ENCODE measurements at places on chromosomes 4 and X.

- no peak for DNase-seq
Observed at GRCh38 chr4:178462710-178463109, 1020.5 kb upstream of the AGA start.

DNA sequence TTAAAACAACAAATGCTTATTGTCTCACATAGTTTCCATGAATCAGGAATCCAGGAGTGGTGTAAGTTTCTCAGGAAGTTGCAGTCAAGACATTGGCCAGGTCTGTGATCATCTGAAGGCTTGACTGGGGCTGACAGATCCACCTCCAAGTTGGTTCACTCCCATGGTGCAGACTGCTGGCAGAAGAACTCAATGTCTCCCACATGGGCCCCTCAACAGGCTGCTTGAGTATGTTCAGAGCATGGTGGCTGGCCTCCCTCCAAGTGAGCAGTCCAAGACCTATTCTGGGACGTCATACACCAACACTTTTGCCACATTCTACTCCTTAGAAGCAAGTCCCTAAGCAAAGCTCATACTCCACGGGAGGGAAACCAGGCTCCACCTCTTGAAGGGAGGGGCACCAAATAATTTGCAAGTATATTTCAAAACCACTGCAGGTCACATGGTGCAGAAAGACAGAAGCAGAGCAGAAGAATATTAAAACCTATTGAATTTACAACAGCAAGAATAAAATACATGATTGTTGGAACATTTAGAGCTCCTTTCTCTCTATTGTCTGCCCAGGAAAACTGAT is 35.3 kb downstream of the LGI2 start:
- no peak for DNase-seq

DNA sequence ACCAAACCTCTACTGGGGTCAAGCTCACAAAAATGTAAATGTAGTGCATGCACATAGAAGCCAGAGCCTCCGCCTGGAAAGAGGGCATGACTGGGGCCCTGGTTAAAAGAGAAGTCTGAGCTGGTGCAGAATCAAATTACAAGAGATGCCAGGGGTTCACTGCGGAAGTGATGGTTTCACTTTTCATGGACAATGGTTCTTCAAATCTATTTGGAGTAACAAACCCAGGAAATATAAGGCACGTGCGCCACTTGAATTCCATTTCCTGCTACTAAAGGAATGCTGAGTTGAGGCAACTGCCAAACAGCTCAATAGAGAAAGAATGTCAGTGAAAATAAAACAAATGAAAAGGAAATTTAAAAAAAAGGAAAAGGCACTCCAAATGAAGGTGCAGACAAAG is 79.8 kb downstream of the FUNDC1 start:
- DNase-seq: no peak

DNA sequence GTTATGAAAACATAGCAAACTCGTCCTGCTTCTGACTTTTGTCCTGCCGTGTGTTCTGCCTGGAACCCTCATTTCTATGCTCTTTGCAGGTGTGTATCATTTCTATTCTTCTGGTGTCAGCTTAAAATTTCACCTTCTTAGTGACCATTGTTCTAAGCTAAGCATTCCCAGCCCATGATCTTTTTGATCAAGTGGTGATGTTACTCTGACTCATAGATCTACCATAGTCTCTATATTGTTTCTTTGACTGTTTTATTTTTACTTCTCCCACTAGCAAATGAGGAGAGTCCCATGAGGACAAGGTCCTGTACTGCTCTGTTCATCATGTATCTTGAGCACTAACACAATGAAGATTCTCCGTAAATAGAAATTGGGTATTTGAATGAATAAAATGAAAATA is 14.1 kb upstream of the CXCL6 start:
- DNase-seq: no peak

DNA sequence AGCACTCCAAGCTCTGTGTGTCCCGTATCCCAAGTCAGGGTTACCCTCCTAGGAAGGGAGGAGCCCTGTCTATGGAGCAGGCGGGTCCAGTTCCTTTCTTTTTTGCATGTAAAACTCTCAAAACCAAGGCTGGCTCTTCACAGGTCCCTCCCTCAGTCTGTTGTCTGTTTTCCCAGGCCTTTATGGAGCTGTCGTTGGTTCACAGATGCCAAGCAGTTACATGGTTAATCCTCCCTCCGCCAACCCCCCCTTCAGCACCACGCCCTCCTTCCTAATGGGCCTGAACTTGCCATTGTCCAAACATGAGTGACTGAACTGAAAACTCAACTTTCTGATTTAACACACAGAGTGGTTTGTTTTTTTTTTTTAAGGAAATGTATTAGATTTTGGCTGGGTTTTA is 148.3 kb downstream of the STOX2 start:
- DNase-seq: no peak

DNA sequence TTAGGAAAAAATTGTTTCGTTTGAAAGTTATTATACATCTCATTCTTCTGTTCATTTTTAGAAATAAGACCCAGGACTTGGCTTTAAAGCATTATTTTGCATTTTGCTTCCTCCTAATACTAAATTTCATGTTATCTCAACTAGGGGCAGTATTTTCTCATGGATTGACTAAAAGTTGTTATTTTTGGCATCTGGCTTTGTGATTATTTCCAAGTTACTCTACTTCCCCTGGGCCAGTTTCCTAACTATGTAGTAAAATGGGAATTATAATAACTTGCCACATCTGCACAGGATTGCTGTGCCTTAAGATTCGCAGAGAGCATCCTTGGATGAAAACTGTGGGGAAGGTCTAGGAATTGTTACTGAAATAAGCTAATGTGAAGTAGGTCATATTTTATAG is 3.0 kb downstream of the RBPJ start:
- no peak for DNase-seq

GRCh38 chr4:76802236-76803021 is 95.5 kb downstream of the SOWAHB start:
- no peak for DNase-seq

- DNase-seq: peak; percentile 97
Observed at GRCh38 chr4:145618932-145619638, at the start of gene MMAA. Gene MMAA (plus strand): TSS chr4:145619385. CDS start chr4:145639140, 19,755 bp downstream.

DNA sequence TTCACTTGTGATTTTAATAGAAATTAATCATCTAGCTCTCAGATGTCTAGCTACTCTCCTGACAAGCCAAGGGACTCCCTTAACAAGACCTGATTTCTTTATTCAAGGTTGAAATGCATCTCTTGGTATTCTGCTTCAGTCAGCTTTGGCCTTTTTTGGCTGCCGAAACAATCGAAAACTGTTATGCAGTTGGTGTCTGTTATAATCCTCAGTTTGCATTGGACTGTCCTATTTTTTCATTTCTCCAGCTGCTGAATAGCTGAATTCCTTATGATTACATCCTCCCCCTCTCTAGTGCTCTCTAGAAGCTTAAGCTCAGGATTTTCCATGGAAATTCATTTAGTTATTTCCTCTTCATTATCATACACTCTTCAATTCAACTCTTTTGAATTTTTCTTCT is 177.2 kb downstream of the TRIML1 start:
- no peak for DNase-seq

DNA sequence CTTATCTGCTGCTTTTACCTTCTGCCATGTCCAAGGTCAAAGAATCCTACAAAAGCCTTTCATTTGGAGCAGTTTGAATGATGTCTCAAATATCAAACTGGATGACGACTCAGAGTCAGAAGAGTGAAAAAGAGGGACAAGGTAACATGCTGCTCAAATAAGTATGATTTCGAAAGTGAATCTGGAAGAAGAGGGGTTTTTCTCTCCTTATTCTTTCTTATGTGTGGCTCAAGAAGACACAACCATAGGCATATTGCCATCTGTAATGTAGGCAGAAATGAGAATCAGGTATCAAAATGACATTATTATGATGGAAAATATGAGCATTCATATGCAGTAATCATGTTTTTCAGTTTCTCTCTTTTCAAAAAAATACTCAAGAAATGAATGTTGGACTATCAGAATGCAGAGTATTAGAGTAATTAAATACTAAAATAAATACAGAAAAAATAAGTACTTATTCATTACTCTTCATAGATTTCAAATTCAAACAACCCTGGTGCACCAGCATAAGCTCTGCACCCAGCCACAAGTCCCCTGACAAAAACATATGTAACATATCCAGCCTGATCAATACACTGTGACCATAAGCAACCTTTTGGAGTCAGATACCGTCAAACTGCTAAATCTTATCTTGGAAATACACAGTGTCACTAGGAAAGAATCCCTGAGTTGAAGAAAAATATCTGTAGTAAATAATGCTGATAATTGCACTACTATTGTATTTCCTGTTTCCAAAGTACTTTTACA is 468.6 kb downstream of the INPP4B start:
- DNase-seq: peak; percentile 82

GRCh38 chrX:18888281-18888680 is 95.6 kb downstream of the PHKA2 start:
- DNase-seq: no peak

DNA sequence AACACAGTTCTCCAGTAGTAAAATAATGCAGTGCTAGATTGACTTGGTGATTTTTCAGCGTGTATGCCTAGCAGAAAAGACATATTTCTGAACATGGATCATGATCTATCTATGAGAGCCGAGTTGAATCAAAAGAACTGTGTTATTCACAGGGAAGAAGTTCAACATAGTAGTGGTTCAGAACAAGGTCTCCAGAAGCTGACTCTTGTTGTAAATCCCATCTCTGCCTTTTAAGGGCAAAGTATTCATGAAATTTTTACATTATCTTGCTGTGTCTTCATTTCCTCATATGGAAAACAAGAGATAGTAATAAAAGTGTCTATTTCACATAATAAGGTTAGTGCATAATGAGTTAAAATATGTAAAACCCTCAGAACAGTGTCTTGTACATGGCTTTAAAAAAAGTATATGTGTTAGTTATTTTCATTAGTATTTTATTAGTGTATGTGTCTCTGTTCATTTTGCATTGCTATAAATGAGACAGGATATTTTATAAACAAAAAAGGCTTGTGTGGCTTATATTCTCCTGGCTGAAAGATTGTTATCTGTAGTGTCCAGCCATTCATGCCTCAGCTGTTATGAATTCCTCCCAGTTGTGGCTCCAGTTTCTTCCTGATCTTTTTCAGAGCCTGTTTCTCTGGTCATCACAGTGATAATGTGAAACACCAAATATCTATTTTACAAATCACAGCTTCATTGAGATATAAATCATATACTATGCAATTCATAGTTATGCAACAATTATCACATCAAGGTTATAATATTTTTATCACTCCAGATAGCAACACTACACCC is 1351.2 kb downstream of the STIM2 start:
- no peak for DNase-seq

- DNase-seq: peak; percentile 11
Observed at GRCh38 chr4:174629265-174629664, 107.0 kb upstream of the HPGD start.

- DNase-seq: no peak
Observed at GRCh38 chr4:108449129-108449528, 171.2 kb upstream of the RPL34 start.

DNA sequence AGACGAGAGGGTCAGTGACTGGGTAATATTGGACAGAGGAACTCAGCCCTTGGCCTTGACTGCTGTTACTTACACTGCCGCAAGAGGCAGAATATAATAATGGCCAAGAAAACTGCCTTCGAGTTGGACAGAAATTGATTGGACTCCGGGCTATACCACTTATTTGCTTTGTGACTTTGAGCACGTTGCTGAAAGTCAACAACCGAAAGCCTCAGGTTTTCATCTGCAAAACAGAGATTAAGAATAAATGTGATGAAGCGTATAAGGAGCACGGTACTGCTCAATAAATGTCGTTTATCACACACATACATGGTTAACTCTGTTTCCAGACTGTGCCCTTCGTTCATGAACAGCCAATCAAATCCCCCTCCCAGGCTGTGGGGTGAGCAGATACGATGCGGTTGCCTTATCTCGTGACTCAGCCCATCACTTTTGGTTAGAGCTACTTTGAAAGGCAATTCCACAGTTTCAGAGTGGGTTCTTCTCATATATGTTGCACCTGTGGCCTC is 91.6 kb downstream of the TSPAN7 start:
- no peak for DNase-seq

- no peak for DNase-seq
Observed at GRCh38 chrX:134676436-134676835, 18.2 kb upstream of the PLAC1 start.

GRCh38 chr4:81628489-81628888 is 156.8 kb upstream of the RASGEF1B start:
- DNase-seq: no peak

DNA sequence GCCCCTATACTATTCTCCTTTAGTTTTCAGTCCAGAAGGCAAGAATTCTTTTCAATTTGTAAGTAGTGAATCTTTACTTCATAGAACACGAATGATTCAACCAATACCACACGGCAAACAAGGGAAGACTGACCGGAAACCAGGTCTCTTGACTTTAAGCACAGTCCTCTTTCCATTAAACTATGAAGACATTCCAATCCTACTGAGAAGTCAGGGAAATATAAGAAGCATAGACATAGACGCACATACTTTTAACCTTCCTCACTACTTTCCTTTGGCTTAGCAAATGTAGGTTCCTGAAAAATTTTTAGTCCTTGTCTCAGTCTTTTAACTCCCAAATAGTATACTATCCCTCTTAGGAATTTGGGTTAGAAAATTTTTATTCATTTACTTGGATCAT is 9.1 kb downstream of the CHRDL1 start:
- DNase-seq: no peak

GRCh38 chrX:136588036-136588435 is 56.0 kb downstream of the VGLL1 start:
- DNase-seq: peak; percentile 64

DNA sequence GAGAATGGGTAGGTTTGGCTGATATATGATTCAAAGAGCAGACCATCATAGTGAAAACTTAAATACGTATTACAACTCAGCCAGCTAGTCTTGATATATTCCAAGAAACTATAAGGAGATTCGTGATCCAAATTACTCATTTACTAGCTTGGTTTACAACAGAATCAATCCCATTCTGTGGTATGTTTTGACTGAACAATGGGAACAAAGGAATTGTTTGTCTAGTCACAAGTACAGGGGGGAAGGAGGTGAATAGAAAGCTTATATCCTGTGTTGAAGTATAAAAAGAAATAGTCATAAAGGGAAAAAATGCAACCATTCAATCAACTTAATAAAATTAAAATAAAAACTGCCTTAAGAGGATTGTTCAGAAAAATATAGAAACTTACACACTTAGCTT is 17.0 kb downstream of the C4orf54 start:
- DNase-seq: no peak

- DNase-seq: no peak
Observed at GRCh38 chr4:114334884-114335330, 263.7 kb upstream of the UGT8 start.

DNA sequence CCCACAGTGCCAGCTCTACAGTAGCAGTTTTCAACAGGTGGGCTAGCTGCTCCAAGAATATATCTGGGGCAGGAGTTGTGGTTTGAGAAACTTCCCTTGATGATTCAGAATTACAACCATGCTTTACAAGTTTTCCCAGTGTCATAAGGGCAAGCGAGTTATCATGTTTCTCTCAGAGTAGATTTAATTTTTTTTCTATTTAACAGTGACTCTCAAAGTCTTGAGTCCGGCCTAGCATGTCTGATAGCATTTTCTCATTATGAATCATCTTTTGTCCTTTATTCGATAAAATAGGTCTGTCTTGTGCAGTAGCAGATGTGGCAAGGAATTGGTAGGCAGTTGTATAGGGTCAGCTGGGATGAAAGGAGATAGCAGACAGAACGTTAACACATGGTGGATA is 62.2 kb upstream of the SPANXD start:
- no peak for DNase-seq

- DNase-seq: no peak
Observed at GRCh38 chrX:153560000-153560399, 38.9 kb downstream of the CCNQ start.

GRCh38 chr4:1291996-1292702 is 2.5 kb downstream of the MAEA start:
- DNase-seq: no peak
